ENCODE measurements at places on chromosomes 1 and 21. TPM values are rescaled to one million over a fixed set of nuclear protein-coding genes. Genes with fewer than 3 reads are reported as not detected.

GRCh38 chr1:33098371-33098770 lies 17.4 kb downstream of the AZIN2 start:
- no peak for DNase-seq

- DNase-seq = no peak
Measured at GRCh38 chr1:187733232-187733631, 904.5 kb downstream of the PLA2G4A start.

- no peak for DNase-seq
Measured at GRCh38 chr1:118290571-118290970, 105.5 kb upstream of the SPAG17 start.

The LPAR3 gene
- total RNA-seq = not detected

- DNase-seq = no peak
Measured at GRCh38 chr21:22020221-22020620, 1022.0 kb downstream of the NCAM2 start.

DNA sequence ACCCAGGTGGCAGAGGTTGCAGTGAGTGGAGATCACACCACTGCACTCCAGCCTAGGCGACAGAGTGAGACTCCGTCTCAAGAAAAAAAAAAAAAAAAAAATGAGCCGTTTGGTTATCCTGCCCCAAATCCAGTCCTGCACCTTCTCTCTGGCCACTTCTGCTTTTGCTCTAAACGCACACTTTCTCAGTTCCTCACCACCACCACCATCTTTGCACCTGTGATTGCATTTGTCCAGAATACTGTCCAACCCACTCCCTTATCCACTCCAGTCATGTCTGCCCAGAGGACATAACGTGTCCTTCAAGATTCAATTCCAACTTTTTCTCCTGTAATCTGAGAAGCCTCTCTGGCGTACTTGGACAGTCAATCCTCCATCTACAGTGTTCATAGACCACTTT lies 2.2 kb upstream of the NEK2 start:
- DNase-seq = no peak
